H4 (cell line): ENCODE measurements at places on chromosomes 16 and 17.

- DNase-seq: no peak
Measured at GRCh38 chr17:72711521-72712310, 380.8 kb downstream of the SLC39A11 start.

DNA sequence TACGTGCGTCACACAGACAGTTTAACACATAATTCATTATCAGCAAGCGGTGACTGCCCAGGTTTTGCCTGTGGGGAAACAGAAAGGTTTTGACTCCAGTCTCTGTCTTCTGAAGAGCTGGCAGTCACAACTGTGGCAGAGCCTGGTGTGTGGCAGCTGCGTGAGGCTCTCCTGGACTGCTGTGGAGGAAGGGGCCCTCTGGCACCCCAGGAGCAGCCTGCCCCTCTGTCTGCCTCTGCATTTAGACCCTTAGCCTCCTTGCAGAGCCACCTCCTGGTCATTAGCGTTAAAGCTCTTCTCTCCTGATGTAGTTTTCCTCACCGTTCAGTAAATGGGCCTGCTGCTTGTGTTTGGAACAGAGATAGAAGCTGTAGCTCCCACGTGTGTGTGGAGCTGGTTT lies 10.9 kb downstream of the RAB40C start:
- DNase-seq: no peak

- DNase-seq: peak; percentile 93
Measured at GRCh38 chr16:21260870-21261791, 17.0 kb downstream of the CRYM start.

DNA sequence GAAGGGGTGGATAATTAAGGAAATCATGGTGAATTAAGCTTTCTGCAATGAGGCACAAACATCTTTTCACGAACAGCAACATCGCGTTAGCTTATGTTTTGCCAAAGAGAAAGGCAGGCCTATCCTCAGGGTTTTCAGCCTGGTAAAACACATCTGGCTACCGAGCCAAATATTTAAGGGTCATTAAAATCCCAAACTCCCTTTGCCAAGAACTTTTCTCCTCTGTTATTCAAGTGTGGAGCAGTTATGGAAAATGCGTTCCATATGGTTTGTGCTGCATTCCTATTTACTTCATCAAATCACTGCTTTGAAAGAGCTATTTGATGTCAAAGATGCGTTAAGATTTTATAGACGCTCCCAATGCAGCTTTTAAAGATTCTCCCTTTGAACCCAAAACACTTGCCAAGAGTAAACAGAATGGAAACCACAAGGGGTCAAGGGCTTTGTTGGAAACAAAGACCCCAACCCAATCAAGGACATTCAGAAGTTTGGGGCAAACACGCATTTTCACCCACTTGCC lies 308.3 kb upstream of the CDH5 start:
- no peak for DNase-seq

GRCh38 chr16:85125570-85126393 lies 13.5 kb upstream of the CIBAR2 start:
- DNase-seq: no peak

DNA sequence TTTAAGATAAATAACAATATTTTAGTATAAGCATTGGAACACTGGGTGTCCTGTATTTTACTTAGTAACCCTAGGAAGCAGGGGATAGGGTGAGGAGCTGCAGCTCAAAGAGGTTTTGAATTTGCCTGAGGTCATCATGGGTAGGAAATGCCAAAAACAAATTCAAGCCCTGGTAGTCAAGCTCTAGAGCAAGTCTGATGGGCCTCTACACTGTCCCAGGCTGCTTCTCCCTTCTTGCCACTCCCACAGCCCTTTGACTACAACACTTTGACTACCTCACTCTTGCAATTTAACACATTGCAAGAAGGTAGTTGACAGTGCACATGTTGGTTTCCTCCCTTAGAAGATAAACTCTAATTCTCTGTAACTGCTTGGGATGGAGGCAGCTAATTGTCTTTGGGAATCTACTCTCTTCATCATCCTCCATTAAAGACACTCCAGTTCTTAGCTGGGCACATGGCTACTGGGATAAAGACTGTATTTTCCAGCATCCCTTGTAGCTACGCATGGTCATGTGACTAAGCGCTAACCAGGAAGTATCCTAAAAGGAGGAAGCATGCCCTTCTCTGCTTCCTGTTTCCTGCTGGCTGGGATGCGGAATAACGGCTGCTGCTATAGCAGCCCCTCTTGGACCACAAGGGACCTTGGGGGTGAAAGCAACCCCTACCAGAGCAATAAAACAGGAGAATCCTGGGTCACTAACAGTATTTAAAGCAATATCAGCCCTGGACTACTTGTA lies 30.7 kb upstream of the SSTR2 start:
- DNase-seq: no peak

GRCh38 chr16:70759666-70760065 lies 41.3 kb downstream of the VAC14 start:
- no peak for DNase-seq

DNA sequence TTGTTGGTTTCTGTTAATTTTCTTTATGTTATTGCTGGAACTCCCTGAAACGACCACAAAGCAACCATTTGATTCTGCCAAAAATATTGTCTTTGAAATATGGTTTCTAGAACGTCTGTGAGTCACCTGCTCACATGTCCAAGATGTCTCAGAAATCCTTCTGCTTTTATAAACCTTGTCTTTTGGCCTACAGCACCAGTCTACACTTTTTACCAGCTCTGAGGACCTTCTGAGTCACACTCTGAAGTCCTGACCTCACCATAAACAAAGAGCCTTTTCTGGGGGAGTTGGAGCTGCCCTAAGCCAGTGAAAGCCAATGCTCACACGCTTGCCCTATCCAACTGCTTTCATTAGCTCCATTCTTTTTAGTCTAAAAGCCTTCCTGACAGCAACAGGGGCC lies 55.5 kb downstream of the GRIN2A start:
- peak; percentile 59 for DNase-seq

DNA sequence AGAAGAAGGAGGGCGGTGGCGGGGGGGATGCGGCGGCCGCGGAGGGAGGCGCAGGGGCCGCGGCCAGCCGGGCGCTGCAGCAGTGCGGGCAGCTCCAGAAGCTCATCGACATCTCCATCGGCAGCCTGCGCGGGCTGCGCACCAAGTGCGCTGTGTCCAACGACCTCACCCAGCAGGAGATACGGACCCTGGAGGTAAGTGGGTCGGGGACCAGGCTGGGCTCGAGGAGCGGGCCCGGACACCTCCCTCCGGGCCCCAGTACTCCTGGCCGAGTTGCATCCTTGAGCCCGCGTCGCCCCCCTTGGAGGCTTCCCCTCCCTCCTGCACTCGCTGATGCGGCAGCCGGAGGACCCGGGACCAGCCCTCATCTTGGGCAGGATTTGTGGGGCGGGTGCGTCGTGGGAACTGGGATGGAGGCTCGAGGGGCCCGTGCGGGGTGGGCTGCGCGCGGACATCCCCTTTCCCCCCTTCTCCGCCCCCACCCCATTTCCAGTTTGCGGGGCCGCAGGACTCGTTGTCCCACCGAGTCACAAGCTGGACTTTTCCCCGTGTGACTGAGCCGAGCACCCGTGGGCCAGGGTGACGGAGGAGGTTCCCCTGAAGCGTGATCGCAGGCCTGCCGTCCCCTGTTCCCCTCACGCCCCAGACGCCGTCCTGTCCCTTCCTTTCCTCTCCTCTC lies 572 bp downstream of the KSR1 start:
- DNase-seq: no peak

GRCh38 chr16:90009172-90009899 lies 9.9 kb downstream of the DBNDD1 start:
- DNase-seq: no peak

DNA sequence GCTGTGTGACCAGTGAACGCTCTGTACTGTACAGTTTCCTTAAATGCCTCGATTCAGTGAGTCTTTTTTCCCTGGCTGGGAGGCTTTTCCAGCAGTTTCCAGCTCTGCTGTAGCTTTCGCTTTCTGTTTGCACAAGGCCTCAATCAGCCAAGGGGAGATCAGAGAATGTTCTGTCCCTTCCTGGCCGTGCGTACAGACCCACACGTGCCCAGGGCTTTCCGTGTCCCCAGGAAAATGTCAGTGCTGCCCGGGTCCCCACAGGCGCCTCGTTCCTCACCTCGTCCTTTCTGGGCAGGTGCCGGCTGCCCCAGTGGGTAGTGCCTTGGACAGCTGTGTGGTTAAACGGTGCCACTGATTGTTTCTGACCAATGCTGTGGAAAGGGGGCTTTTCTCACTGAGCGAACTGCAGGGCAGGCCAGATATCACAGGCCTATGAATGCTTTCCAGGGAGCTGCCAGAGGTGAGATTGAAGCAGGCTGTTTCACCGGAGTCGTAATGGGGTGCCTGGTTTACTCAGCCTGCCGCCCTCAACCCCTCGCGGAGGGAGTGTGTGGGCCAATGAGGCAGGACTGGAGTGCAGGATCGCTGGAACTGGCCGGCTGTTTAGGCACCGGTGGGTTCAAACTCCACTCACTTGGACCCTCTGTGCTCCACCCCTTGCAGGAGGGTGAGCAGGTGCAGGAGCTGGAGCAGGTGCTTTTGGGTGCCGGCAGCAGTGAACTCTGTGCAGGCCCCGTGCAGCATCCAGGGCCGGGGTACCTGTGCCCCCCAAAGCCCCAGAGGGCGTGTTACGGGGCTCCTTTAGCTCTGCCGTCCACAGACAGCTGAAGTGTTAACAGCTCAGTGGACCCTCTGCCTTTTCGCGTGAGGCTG lies 44.4 kb downstream of the ZNF778 start:
- DNase-seq: no peak

- DNase-seq: no peak
Measured at GRCh38 chr16:2938206-2938605, 25.9 kb upstream of the KREMEN2 start.

GRCh38 chr17:44840936-44841335 lies 6.7 kb upstream of the HIGD1B start:
- DNase-seq: no peak

DNA sequence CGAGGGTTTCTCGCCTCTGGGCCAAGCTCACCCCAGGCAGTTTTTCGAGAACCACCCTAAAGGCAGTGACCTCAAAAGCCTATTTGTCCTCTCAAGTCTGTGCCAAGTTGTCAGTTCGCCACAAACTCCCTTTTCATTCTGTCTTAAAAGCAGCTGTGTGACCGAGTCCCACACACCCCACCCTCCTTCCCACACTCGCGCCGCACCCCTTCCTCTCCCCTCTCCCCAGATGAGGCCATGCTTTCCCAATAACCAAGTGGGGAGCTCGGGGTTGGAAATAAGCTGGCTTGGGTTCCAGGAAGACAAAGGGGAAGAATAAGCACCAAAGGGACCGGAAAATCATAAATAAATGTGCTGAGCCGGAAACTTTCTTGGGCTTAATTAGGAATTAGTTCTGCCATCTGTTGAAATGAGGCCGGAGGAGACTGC lies 36.7 kb downstream of the GRIN2C start:
- DNase-seq: no peak

DNA sequence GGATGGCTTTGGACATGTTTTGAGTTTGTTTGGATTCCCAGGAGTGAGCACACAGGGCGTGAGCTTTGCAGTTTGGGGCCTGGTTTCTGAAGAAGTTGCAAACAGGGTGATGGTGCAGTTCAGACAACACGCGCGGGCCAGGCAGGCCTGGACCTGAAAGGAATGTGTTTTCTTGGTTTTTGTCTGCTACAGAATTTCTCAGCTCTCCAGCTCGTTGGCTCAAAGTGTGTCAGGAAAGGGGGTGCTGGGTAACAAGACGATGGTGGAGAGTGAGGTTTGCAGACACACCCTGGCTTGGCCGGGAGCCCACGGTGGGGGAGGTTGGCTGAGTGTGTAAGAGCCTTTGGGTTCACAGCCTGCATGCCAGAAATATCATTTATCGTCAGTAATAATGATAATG lies 82.3 kb downstream of the CMIP start:
- DNase-seq: no peak

DNA sequence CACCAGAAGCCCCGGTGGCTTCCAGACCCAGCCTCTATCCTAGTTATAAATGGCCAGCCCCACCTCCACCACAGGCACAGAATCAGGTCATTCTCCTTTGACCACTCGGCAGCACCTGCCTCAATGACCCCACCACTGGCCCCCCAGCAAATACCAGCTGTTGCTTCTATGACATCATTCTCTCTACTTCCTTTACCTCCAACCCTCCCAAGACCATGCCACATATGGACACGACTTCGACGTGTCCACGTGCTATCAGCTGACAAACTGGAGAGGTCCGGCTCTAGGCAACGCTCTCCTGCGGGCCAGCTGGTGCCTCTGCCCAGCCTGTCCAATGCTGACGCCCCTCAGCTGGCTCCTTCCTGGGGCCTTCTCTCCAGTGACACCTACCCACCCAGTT lies 5.9 kb downstream of the ALYREF start:
- DNase-seq: no peak

GRCh38 chr17:75315541-75316243 lies 26.5 kb upstream of the SLC25A19 start:
- DNase-seq: no peak

GRCh38 chr16:71924710-71925109 lies 29.4 kb downstream of the IST1 start:
- DNase-seq: no peak

GRCh38 chr17:6455321-6455705 lies 11.1 kb downstream of the PIMREG start:
- no peak for DNase-seq

GRCh38 chr17:33942414-33942813 lies 312.7 kb upstream of the CCL2 start:
- DNase-seq: no peak

- DNase-seq: no peak
Measured at GRCh38 chr17:373613-374230, 21.1 kb upstream of the RPH3AL start.

GRCh38 chr17:2214929-2215615 lies 88.5 kb downstream of the SMG6 start:
- peak; percentile 11 for DNase-seq

DNA sequence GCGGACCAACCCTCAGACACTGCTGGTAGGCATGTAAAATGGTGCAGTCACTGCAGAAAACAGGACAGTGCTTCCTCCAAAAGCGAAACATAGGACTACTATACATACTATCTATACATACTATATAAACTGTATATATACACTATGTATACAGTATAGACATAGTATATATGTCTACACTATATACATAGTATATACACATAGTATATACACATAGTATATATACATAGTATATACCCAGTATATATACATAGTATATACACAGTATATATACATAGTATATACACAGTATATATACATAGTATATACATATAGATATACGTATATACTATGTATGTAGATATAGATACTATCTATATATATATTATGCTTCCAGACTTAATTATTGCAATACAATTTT lies 6.4 kb upstream of the USP36 start:
- DNase-seq: no peak

DNA sequence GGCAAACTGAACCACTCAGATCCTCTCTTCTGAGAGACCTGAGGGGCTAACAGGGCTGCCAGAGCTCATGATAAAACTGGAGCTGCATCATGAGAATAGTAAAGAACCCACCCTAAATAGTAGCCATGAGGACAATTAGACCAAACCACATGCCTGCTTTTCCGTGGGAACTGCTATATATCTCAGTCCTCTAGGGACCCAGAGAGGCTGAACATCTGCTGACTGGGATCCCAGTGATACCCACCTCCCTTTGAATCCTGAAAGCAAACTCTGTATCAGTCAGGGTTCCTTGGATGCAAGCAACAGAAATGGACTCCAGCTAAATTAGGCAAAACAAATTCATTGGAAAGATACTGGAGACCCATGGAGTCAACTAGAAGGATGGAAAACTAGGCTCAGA lies 6.5 kb downstream of the MT1X start:
- no peak for DNase-seq
